ENCODE measurements at places on chromosomes 4 and X.

DNA sequence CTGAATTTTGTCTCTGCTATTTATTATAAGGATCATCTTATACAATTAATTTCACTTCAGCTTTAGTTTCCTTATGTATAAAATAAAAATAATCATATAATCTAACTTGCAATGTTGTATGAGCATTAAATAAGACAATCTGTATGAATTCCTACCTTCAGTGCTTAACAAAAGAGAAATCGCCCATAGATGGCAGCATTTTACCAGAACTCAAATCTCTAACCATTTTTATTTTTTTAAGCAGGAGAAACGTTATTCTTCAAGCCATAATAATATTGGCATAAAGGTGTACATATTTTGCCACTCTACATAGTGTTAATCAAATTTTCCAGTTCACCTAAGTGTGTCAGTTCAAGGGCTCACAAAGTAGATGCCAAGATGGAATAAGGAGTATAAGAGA is 78.8 kb downstream of the TMEM47 start:
- DNase-seq, result peak; percentile 31

DNA sequence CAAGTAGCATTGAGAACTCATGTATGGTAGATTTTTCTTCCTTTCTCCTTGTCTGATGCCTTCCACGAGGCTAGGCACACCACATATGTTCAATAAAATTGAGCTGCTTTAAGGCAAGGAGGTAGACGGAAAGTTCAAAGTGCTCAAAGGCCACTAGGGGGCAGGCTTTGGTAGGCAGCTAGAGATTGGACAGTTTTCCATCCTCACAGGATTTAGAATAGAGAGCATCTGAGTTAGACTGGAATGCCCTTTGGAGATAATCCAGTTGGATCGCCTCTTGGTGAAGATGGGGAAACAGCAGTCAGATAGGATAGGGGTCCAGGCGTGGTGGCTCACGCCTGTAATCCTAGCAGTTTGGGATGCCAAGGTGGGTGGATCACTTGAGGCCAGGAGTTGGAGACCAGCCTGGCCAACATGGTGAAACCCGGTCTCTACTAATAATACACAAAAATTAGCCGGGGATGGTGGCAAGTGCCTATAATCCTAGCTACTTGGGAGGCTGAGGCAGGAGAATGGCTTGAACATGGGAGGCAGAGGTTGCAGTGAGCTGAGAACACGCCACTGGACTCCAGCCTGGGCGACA is 30.4 kb downstream of the ELF4 start:
- peak; percentile 59 for DNase-seq

GRCh38 chr4:100875296-100876068 is 357.7 kb upstream of the EMCN start:
- DNase-seq, result no peak

- DNase-seq, result no peak
Measured at GRCh38 chr4:9901257-9901656, 119.8 kb downstream of the DRD5 start.

DNA sequence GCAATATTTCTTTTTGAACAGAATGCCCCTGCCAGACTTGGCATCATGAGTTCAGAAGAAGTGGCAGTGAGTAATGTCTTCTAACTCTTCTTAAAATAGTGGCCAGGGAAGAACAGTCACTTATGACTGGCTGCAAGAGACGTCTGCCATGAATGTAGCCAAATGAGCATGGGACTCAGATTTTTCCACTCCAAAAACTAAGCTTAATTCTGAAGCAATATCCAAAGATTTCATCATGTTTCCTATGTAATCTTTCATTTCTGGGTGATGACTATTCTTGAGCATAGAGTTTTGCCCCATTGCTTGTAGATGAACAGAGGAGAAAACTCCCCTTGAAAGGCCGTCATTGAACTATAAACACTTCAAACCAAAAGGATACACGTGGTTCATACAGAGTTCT is 11.8 kb downstream of the AMBN start:
- peak; percentile 74 for DNase-seq

- no peak for DNase-seq
Measured at GRCh38 chrX:26558719-26559386, 342.9 kb downstream of the MAGEB5 start.

DNA sequence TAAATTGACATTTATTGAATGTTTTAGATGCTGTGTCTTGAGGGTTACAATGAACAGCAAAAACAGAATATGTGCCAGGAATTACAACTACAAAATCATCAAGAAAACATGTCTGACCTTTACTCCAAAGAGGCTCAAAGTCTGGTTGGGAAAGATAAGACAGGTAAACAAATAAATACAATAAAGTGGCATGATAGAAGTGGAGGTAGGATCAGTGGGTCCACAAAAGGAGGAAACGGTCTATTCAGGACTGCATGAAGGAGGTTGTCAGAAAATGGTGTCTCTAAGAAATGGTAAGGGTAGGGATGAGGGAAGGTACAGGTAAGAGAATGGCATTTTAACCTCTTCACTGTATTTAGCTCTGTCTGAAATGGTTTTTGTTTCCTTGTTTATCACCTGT is 3.8 kb downstream of the ARHGEF38 start:
- no peak for DNase-seq

- DNase-seq, result no peak
Measured at GRCh38 chr4:25215511-25215910, 18.3 kb upstream of the PI4K2B start.

GRCh38 chrX:24839331-24839730 is 145.6 kb downstream of the POLA1 start:
- DNase-seq, result no peak

DNA sequence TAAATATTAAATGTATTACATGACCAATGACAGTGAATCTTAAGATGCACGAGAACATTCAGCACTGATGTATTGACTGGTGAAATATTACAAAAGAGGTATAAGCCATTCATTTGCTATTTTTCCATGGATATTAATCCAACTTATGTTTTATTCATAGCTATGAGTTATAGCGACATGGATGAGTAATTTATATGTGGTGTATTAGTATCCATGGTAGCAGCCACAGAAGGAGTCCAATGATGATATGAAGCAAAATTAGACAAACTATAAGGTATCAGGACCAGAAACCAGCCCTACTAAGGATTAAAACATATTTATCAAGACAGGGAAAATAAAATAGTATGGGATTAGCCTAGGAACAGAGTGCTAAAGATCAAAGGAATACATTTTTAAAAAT is 50.7 kb downstream of the THAP9 start:
- peak; percentile 20 for DNase-seq

DNA sequence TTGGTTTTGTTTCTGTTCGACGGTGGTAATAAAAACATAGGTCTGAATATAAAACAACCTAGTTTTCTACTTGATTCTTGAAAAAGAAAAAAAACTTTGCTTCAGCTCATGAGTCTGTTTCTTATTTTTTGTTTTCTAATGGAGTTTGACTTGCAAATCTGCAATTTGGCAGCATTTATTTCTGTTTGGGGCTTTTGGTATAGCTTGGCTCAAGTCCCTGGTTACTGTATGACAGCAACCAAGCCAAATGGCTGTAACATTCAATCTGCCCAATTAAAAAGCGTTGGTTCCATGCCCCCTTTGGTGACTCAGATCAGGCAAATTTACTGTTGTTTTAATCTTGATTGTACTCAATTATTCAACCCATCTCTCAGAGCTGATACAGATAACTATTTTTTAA is 263.4 kb downstream of the GRIA3 start:
- DNase-seq, result no peak

DNA sequence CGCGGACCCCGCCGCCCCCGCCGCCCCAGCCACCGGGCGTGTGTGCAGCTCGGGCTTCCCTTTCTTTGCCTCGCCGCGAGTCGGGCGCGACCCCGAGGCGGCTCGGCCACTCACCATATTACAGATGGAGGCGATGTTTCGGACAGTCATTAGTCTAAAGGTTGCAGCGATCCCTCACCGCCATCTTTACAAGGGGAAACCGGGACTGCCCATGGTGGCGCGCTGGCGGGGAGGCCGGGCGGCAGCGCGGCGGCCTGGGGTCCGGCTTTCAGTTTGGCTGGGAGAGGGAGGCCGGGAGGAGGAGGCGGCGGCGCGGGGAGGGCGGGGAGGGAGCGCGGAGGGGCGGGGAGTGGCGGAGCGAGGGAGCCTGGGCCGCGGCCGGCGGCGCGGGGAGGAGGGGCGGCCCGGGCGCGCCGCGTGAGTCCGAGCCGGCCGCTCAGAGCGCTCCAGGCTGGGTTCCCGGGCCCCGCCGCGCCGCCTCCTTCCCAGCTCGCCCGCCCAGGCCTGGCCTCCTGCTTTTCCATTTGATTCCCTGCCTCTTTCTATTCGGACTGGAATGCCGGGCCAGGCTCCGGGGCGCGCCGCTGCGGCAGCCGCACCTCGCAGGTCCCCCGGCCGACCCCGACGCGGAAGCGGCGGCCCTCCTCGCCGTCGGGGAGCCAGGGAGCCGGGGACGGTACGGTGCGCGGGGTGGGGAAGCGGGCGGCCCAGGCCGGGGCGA is at the start of gene USP46:
Gene USP46, minus strand, starts transcription at position 301 of the 721 bp plus-strand sequence. Its CDS starts 151 bp downstream, at position 150.
- DNase-seq, result peak; percentile 71

DNA sequence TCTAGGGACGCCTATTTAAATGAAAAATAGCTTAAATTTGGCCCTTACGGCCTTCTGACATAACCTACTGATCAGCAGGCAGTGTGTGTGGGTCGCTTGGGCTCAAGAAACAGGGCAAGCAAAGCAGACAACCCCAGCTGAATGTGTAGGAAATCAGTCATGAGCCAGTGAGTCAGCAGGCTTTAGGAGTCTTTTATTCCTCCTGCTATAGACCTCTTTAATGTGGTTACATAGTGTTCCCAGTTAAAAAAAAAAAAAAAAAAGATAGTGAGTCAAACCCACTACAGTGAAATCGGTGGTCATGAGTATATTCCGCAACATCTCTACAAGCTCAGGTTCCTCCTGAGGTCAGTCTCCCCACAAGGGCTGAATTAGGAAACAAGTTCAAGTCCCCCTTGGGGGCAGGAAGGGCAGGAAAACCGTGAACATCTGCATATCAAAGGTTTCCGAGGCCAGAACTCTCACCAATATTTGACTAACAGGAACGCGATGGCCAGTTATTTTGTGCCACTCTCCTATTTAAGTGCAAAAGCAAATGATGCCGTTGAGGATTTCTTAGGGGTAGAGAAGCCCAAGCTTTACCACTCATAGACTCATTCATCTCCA is 32.7 kb downstream of the ACSL1 start:
- DNase-seq, result peak; percentile 83

DNA sequence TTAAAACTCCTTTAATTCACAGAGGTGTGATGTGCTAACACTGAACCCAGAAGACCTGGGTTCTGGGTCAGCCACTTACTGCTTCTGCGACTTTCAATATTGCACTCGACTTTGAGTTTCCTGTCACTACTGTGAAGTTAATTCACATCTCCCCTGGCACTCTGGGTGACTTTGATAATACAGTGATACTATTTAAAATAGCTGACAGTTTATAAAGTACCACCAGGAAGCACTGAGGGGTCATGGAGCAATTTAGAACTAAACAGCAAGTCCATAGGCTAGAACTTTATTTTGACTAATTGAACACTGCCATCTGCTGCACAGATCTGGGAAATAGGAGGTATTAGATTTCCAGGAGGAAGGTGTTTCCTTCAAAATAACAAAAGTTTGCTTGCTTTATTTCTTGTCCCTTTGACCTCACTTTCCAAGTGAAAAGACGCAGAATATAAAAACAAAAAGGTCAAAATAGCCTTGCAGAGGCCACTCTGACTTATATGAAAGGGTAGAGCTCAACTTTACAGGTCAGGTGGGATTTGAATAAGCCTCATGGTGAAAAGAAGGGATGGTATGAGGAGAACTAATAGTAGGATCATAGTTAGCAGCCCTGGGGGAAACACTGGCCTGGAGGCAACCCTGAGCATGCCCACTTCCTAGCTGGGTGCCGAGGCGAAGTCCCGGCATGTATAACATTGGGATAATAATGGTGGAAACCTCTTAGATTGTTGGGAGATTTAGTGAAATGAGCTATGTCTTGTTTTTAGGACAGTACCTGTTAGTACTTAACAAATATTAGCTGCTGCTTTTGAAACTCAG is 53.4 kb downstream of the ZNF518B start:
- peak; percentile 28 for DNase-seq

GRCh38 chr4:98794565-98795205 is 134.2 kb downstream of the EIF4E start:
- peak; percentile 22 for DNase-seq

- no peak for DNase-seq
Measured at GRCh38 chr4:166662266-166662843, 571.9 kb downstream of the SPOCK3 start.

DNA sequence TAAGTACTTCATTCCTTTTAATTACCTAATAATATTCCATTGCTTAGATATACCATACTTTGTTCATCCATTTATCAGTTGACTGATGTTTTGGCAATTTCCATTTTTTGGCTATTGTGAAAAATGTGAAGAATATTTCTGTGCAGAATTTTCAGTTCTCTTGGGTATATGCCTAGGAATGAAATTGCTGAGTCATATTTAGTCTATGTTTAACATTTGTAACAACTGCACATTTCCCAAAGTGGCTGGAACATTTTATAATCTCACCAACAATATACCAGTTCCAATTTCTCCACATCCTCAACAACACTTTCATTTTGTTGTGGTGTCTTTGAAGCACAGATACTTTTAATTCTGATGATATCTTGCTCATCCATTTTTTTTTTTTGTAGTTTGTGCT is 215.5 kb downstream of the PDGFC start:
- DNase-seq, result no peak

DNA sequence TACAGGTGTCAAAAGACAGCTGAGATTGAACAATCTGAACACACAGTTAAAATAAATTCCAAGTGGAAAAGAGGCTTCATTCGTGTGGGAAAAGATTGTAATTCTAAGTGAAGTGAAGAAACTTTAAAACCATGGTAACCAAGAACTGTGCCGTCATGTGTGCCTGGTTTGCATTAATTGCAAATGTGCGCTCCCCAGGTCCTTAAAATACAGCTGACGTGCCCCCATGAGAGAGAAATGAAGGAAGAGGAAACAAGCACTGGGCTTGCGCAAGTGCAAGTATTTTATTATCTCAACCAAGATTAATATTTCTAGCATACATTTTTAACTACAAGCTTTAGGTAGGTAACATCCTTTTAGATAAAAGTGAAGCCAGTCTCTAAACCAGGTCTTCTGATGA is 92.5 kb downstream of the PARM1 start:
- DNase-seq, result no peak

DNA sequence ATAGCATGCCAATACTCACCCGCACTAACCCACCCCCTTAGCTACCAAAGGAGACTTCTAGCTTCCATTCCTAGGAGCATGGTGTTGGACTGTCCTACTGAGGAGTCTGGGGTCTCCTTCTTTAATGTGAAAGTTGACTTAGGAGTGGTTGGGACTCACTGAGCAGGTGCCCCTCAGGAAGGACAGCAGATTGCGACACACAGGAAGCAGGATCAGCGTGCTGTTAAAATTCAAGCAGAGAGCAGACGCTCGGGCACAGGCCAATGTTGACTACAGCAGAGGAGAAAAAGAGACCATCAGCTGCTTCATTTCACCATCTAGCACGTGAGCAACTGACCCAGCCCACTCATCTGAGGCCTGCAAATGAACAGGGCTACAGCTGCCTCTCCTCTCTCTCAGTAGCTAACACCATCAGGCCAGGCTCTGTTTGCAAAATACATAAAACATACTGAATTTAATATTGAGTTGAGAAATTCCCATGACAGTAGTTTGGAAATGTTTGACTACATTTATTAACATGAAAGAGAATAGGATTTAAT is 10.8 kb downstream of the NOX1 start:
- no peak for DNase-seq

- no peak for DNase-seq
Measured at GRCh38 chr4:87117732-87118075, 102.7 kb downstream of the KLHL8 start.

- peak; percentile 85 for DNase-seq
Measured at GRCh38 chr4:158020176-158020575, 152.6 kb downstream of the GASK1B start.
